ENCODE measurements at places on chromosomes 4 and X.

- DNase-seq = no peak
Observed at GRCh38 chr4:85788604-85789003, 313.7 kb downstream of the ARHGAP24 start.

DNA sequence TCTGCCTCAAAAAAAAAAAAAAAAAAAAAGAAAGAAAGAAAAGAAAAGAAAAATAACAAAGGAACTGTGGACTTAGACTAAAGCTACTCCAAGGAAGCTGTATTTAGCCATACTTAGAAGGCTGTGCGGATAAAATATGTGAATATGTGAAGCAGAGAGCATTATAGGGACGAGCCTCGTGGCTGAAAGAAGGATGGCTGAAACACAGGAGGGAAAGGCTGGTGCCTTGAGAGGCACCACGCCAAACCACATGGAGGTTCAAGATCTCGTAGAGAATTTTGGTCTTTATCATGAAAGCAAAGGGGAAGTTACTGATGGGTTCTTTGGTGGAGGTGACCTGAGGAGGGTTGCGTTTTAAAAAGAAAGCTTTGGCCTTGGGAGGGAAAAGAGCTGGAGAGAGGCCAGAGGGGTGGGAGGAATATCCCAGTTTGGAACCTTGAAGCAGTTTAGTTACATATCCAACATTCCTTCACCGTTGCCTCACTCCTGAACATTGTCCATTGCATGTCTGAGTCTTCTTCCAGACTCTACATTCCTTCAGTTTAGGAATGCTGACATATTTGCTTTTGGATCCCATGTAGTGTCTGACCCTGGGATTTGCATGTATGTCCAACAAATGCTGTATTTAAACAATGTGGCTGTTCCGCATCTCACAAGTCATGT, 82.5 kb downstream of the CPE start:
- DNase-seq = no peak

DNA sequence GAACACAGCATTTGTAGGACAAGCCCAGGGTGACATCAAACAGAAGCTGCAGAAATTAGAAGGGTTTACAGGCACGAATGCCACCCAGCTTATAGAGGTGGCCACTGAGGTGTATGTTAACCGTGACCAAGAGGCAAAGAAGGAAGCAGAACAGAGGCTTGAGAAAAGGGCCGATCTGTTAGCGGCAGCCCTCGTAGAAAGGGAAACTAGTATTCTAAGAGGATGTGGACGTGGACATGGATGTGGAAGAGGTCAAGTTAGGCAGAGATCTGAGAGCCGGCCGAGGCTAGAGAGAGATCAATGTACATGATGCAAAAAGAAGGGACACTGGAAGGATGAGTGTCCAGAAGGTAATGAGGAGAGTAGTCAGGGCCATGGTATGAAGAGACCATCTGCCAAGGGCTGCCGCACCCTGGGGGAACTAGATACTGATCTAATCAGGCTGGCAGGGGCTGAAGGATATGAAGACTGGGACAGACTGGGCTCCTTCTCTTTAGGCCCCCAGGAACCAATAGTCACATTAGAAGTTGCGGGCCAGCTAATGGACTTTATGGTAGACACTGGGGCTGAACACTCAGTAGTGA, 27.5 kb downstream of the LIAS start:
- DNase-seq = no peak

- DNase-seq = no peak
Observed at GRCh38 chrX:133913658-133914388, 71.6 kb downstream of the GPC3 start.

DNA sequence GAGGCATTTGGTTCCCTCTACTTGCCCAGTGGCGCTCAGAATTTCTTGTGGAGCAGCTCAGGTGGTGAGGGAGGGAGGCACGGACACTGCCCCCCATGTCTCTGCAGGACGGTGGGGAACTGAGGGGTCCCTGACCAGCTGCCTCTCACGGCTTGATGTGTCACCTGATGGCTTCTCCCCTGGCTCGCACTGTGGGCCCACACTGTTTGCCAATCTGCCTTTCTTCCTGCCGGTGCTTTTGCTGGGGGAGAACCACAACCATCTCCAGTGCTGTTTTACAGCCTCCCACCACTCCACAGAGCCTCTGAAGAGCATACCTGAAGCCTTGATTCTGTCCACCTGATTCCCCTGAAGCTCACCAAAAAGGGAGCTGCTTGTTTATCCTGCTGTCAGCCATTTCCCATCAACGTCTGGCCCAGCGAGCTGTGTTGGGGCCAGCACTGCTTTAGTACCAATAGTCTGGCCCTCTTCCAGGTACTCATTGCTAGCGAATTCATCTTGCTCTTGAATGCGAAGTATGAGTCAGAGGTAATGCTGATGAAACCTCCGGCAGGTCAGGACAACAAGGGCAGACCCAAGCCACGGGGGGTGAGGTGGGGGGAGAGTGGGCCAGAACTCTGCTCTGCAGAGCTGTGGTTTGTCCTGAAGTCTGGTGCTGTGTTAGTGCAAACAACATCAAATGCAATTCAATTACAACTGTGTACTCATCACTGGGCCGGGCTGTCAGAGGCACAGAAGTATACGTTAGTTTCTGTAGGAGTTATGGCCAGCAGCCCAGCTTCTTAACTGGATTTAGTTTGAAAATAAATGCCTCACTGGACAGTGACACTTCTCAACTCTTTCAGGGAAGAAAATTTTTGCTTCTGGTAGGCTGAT, 208.3 kb upstream of the JADE1 start:
- peak; percentile 41 for DNase-seq

DNA sequence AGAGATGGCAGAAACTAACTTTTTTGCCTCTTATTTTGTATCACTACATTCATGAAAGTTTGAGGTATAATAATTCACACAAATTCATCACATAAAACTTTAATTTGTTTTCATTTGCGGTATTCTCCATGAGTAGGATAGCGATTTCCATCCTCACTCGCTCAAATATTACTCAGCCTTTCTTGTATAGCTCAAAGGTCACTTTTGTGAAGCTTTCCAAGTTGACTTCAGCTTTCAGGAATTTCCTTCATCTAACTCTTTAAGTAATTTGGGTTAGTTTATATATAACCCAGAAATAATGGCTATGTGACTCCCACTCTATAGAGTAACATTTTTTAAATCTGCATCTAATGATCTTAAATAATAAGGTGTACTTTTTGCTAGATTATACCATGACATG, 314.4 kb downstream of the IL1RAPL1 start:
- DNase-seq = no peak

- DNase-seq = no peak
Observed at GRCh38 chr4:104549736-104550135, 55.0 kb upstream of the CXXC4 start.
